ENCODE measurements at places on chromosomes 7 and 10.
A peak's percentile ranks its signal among the peaks of the same experiment; 100 is the strongest.

DNA sequence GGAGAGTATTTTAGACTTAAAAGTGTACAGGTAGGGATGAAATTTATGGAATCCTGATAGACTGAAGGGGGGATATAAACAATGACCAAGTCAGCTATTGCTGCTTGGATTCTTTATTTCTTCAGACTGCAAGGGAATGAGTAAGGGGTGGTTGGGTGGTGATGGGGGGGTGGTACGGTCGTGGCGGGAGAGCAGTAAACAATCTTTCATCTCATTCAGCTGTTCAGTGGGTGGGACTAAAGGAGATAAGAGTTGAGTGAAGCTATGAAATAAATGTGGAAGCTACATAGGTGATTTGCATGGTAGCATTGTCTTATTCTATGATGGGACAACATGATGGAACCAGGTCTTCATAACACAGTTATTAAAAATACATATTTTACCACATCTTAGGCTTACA is 1.8 kb downstream of the SEPTIN7 start:
- no peak for DNase-seq

DNA sequence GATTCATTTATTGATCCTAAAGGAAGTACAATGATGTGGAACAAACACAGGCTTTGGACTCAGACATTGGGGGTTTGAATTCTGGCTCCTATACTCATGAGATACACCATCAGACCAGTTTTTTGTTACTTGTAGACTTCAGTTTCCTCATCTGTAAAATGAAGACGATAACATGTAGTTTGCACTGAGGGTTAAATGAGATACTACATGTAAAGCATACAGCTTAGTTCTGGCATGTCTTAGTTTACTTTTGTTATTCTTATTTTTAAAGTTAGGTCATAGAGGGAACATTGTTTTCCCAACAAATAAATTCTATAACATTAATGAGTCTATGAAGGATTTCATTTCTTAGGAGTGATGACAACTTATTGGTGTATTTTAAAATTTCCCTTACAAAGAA is 183.5 kb upstream of the FAM3C start:
- DNase-seq, result no peak

DNA sequence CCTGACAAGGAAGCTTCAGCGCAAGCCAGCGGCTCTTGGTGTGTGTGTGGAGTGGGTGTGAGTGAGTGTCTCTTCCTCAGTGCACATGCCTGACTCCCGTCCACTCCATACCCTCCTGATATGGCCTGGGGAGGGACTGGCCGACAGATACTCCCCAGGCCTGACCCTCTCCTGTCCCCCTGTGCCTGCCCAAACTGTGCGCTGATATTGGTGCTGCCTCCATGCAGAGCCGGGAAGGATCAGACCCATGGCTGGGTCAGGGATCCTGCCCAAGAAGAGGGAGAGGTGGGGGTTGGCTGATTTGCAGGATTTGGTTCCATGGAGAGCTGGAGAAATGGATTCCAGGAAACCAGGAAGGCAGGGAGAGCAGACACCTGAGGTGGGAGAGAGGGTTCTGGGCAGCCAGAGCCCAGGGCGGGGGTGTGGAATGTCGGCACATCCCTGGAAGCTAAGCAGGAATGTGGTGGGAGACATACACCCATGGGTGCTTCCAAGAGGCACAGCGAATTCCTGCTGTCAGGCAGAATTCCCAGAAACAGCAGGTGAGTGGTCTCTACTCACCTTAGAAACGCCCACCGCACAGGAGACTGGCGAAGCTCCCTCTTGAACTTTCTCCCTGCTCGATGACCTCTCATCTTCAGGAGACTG is 6.3 kb downstream of the CALML5 start:
- DNase-seq, result no peak

DNA sequence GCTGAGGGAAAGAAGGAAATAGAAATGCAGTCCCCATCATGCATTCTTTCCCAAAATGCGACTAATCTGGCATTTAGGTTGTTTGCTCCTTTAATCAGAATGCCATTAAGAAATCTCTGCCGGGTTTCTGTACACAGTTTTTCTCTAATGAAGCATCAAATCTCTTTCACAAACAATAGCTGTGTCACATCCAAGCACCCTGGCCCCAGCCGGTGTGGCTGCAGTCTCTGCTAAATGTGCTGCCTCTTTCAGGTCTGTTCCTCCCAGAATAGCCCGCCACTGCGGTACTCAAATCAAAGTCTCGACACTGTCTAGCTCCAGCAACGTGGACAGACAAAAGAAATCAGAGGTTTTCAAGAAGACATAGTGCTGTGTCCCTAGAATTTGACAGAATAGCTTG is 343.8 kb downstream of the KCNMA1 start:
- DNase-seq, result no peak

- DNase-seq, result no peak
Measured at GRCh38 chr10:110651044-110651958, 7.2 kb downstream of the RBM20 start.

GRCh38 chr10:77114181-77114821 is 523.3 kb downstream of the KCNMA1 start:
- no peak for DNase-seq

DNA sequence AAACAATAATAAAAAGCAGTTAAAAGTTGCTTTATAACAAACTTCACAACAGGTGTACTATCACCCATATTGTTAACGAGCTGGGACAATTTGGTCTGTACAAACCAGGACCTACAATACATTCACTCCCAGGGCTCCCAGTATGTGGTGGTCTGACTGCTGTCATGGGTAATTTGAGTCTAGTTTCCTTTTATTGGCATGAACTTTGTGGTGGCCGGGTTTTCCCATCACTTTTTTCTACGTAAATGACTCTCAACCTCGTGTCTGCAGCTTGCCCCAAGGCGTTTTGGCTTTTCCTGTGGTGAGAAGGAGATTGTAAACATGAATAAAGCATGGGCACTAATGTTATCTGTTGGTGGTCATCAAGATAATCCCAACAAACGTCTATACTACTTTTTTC is 118.7 kb upstream of the CDK6 start:
- DNase-seq, result no peak

- DNase-seq, result no peak
Measured at GRCh38 chr10:99280472-99280871, 44.8 kb upstream of the HPSE2 start.

DNA sequence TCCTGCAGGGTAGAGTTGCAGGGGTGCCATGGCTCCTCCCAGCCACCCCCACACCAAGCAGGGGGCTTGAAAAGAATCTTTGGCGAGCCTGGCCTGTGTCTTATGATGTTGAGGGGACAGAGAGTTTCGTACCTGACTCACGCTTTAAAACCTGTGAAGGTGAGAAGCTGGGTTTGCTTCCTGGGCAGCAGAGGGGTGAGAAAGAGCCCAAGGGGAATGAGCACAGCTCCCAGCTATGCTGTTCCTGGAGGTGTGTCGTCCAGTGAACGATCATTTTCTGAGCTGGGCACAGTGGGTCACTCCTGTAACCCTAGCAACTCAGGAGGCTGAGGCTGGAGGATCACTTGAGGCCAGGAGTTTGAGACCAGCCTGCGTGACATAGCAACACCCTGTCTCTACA is 13.5 kb upstream of the ADRB1 start:
- DNase-seq, result no peak

- DNase-seq, result no peak
Measured at GRCh38 chr7:47627580-47628283, 45.8 kb upstream of the TNS3 start.

- peak; percentile 20 for DNase-seq
Measured at GRCh38 chr7:82600531-82600930, 157.0 kb upstream of the CACNA2D1 start.

DNA sequence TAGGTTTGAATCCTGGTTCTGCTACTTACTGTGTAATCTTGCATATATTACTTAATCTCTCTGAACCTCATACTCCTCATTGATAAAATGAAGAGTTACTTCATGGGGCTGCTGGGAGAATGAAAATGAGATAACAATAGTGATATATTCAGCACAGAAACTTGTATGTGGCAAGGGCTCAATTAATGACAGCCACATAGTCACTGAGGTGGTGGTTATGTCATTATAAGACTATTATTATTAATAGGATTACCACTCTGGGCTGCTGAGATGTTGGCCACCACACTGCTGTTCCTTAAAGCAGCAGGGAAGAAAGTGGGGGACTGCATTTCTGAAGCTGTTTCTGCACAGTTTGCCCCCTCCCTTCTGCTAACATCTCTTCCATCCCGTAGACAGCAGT is 100.4 kb upstream of the PDLIM1 start:
- no peak for DNase-seq

DNA sequence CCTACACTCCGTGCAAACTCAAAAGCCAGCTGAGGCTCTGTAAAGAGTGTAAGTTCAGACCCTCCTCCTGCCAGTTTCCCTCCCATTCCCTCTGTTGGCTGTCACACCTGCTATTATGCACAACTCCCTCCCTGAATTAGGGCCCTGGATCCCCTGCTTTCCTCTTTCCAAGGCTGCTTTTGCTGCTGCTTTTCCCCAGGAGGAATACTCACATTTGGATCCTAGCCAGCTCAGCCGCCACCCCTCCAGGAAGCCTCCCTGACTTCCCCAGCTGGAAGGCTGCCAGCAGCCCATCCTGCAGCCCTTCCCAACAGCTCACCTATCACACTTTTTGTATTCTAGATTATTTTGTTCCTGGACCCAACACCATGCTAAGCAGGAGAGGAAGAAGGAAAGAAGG is 40.9 kb upstream of the WDR11 start:
- DNase-seq, result no peak

GRCh38 chr7:23470330-23471105 is at the start of gene IGF2BP3:
IGF2BP3 (minus strand) TSS chr7:23470491; CDS start chr7:23470110, 381 bp downstream.
- DNase-seq, result peak; percentile 96

DNA sequence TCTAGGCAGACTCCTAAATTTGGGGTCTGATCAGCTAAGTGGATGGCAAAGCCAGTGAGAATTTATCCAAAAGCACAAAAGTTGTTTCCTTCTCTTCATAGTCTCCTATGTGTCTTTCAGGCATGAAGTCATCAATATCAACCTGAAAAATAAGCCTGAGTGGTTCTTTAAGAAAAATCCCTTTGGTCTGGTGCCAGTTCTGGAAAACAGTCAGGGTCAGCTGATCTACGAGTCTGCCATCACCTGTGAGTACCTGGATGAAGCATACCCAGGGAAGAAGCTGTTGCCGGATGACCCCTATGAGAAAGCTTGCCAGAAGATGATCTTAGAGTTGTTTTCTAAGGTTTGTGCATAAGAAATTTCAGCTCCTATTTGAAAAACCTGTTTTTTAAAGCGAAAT is 4.8 kb downstream of the GSTO1 start:
- no peak for DNase-seq

DNA sequence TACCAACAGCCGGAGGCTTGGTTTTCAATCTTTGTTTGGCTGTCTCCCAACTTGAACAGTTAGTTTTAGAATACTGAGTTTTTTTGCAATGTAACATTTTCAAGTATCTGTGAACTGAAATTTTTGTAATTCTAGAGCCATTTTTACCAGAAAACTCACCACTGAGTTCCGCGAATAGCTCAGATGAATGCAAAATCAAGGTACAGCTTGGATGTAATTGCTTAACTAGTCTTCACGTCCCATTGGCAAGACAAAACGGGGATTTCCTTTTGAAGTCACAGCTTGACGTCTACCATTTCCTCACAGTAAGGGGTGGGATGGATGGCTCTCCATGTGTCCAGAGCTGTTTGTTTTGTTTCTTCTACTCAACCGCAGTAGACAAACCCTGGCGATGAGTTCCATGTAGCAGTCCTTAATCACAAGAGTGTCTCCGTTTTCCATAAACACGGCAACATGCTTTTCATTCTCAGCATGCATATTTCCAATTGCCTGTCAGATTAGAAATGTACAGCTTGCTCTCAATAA is 55.8 kb upstream of the FGFR2 start:
- no peak for DNase-seq

GRCh38 chr7:25391961-25392587 is 163.8 kb upstream of the NPVF start:
- no peak for DNase-seq

- DNase-seq, result peak; percentile 68
Measured at GRCh38 chr7:1175967-1176851, 16.2 kb upstream of the ZFAND2A start.

DNA sequence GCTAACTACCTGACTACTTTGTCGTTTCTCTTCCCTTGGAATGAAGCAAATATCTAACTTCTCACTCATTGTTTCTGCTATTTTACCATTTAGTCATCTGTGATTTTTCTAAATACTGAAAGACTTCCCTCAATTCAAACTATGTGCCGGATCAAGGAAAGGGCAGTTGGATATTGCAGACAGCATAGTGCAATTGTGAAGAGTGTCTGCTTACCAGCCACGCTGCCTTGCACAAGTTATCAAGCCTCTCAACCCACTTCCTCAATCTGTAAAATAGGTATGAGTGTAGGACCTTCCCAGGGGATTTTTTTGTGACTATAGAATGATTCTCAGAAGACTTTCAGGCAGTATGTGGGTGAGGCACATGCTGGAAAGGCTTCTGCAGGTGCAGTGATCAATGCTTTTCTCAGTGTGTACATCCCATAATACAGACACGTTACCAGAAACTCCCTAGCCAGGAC is 54.3 kb downstream of the EGFR start:
- DNase-seq, result no peak

DNA sequence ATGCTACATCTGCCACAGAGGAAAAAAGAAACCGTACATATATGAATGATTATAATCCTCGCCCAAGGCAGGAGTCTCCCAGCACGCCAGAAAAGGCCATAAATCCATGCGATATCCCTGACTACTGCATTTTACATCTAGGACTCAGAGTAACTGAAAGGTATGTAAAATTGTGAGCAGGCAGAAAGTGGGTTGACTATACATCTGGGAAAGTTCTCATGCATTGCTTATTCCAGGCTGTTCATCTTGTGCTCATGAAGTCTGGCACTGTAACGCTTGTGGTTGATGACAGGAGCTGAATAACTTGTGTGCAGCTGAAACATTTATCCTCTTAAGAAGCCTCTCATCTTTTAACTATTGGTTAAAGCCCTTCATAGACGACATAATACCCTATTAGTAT is 193.4 kb upstream of the STEAP4 start:
- DNase-seq, result no peak

DNA sequence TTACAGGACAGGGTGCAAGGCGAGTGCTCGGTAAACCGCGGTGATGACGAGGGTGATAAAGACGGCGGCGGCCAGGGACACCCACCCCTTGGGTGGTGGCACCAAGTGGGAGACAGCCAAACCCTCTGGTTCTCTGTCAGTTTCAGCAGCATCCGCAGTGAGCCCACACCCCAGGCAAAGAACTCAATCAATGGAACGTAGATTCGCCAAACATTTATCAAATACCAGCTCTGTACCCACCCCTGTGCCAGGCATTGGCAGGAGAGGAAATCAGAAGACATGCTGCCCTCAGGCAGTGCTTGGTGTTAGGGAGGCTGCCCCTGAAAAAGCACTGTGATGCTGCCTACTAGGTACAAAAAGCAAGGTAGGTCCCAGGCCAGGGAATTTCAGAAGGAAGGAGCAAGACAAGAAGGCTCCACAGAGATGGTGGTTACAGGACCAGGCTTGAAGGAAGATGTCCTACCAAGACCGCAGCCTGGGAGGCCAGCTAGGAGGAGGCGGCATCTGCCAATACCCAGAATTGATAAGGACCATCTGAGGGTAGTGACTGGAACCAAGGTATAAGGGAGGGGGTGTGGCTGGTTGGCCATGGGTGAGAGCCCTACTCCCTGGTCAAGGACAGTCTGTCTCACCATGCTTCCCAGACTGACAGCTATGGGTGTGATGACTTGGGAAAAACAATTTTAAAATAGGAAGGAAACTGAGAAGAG is 10.2 kb upstream of the PNLIPRP2 start:
- DNase-seq, result no peak

- no peak for DNase-seq
Measured at GRCh38 chr10:90769946-90770841, 87.6 kb downstream of the HTR7 start.
